ENCODE measurements at places on chromosomes 6 and 20.
A peak's percentile ranks its signal among the peaks of the same experiment; 100 is the strongest.

GRCh38 chr20:19644085-19644484 is 114.0 kb upstream of the RIN2 start:
- DNase-seq, result no peak

DNA sequence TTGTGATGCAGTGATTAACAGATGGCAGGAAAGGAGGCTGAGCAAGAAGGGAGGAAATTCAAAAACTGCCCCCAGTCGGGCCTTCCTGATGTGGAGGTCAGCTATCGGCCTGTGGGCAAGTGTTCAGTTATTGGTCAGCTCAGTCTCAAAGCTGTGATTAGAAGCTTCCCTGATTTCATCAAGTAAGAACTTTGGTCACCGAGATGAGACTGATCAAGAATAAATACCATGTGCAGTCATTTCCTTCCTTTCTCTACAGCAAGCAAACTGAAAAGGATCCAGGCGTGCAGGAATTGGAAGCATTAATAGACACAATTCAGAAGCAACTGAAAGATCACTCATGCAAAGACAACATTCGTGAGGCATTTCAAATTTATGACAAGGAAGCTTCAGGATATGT is 69.7 kb downstream of the EFHC1 start:
- DNase-seq, result no peak

DNA sequence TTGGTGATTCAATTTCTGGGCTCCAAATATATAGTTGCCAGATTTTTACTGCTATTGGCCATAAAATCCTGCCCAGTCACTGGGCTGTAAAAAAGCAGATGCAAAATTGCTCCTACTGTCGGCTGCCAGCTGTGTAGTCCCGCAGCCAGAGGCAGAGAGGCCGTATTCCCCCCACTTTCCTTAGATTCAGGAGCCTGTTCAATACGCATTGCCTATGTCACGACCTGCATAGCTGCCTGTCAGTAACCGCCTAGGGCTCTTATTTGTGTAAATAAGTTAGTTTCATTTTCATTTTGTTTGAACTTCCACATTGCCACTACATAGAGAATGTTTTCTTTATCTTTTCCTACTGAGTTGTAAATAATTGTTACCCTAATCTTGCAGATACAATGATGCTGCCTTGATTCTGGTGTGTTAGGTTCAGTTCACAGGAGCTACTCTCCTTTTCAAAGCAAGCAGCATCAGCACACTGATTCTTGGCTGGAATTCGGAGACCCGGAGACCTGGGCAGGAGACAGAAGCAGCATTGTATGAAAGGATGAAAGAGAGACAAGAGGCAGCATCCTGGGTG is 46.0 kb upstream of the UST start:
- DNase-seq, result no peak

- no peak for DNase-seq
Observed at GRCh38 chr20:23129266-23129665, 43.1 kb upstream of the CD93 start.

DNA sequence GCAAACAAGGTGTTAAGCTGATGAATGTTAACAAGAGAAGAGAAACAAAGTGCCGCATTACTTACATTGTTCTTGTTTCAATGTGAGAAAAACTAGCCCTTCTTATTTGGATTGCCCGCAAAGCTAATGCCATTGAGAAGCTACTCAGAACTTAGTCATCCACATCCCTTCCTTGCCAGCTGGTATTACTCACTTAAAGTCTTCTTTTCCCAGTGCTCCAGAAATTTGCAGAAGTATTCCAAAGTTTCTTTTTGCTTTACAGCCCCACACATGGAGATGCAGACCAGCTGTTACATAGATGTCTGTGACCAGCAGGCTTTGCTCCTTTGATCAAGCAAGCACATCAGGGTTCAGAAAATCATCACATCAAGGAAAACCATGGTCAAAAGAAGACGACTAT is 529.0 kb downstream of the TBC1D32 start:
- no peak for DNase-seq

GRCh38 chr6:93679836-93680235 is 260.5 kb upstream of the EPHA7 start:
- DNase-seq, result no peak

DNA sequence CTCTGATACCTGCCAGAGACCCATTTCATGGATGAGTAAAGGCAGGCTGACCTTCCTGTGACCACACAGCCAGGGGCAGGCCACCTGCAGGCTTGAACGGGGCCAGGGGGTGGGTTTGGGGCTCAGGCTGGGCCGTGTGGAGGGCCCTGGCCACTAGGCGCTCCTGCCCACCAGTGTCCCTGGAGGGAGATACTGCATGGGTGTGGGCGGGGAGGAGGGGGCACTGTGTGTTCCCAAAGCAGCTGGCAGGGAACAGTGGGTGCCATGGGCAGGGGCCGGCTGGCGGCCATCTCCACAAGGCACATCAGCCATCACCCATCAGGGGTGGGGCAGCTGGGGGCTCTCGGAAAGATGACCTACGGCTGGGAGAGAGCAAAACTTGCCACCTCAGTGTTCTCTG is 15.4 kb downstream of the SRC start:
- DNase-seq, result no peak

DNA sequence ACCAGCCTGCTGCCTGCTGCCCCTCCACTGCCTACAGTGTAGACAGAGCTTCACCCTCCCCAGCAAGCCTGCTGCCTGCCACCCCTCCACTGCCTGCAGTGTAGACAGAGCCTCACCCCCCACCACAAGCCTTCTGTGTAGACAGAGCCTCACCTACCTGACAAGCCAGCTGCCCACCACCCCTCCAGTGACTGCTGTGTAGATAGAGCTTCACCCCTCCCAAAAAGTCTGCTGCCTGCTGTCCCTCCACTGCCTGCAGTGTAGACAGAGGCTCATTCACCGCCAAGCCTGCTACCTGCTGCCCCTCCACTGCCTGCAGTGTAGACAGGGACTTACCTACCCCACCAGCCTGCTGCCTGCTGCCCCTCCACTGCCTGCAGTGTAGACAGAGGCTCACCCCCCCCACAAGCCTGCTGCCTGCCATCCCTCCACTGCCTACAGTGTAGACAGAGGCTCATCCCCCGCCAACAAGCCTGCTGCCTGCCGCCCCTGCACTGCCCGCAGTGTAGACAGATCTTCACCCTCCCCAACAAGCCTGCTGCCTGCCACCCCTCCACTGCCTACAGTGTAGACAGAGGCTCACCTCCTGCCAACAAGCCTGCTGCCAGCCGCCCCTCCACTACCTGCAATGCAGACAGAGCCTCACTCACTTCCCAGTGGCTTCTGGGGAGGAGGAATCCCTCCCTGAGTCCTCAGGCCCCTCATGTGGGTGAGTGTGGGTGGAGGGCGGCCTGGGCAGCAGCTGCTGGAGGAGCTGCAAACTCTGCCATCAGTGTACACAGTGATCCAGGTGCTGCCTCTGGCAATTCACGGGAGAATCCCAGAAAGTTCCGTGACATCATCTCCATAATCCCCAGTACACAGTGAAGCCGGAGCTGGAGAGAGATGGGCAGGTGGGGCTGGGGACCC is 140.9 kb downstream of the DLL1 start:
- DNase-seq, result no peak

- no peak for DNase-seq
Observed at GRCh38 chr6:107846262-107846795, 22.2 kb upstream of the SCML4 start.

DNA sequence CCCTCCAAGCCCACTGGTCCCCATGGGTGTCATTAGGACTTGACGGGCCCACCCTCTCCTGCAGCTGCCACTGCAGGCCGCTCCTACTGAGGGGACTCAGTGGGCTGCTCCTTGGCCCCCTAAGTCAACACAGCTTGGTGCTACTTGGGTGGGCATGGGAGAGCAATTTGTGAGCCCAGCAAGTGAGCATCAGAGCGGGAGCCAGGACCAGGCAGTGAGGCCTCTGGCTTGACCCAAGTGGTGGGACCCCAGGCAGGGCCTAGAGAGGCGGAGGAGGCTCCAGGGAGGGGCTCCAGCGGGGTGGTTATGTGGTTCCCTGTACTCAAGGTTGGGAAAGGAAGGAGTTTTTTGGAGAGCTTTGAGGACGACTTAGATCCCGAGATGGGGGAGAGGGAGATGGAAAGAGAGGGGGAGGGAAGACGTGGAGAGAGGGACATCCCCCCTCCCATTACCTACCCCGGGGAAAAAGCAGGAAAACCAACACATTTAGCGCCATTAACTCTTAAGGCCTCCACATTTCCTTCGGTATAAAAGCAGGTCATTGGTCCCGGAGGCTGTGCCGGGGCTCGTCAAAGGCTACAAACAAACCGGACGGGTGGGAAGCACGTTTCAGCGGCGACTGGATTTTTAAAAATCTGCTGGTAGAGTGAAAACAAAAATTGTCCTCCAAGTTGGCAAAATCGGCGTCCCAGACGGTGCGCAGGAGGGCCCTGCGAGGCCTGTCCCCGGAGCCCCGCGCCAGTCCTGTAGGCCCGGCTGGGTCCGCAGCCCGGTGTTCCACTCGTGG is 8.8 kb downstream of the FOXC1 start:
- no peak for DNase-seq

GRCh38 chr6:150711584-150712504 is 112.2 kb downstream of the PLEKHG1 start:
- no peak for DNase-seq

DNA sequence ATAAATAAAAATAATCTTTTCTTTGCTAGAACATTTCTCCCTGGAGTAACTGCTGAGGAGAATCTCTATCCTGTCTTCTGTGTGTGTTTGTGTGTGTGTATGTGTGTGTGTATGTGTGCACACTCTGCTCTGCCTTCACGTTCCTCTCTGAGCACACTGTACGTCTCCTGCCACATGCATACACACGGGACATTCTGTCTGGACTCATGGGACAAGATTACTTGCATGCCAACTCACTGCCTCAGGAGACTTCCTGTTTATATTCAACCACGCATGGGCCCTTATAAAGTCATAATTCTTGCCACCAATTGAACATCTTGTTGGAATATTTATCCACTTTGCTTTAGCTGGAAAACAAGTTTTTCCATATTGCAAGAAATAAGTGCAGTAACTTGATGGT is 930.6 kb downstream of the KIF16B start:
- no peak for DNase-seq

GRCh38 chr20:1386323-1386722 is 6.5 kb downstream of the FKBP1A start:
- no peak for DNase-seq

DNA sequence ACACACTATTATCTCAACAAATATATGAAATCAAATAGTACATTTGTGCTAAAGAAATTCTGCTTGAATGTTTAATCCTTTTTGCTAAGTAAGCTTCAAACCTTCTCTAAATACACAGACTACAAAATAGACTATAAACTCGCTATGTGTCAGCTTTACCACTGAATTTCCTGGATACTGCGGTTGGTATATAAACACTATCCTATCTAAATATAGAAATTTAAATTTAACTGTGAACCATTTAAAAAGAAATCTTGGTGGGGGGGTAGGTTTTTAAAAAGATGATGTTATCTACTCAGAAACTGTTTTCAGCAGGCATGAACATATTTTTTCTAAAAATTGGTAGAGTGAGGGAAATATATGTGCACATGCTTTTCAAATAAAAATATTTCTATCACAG is 306.5 kb upstream of the RUNX2 start:
- no peak for DNase-seq

- no peak for DNase-seq
Observed at GRCh38 chr6:169825558-169826225, 74.3 kb downstream of the ERMARD start.

DNA sequence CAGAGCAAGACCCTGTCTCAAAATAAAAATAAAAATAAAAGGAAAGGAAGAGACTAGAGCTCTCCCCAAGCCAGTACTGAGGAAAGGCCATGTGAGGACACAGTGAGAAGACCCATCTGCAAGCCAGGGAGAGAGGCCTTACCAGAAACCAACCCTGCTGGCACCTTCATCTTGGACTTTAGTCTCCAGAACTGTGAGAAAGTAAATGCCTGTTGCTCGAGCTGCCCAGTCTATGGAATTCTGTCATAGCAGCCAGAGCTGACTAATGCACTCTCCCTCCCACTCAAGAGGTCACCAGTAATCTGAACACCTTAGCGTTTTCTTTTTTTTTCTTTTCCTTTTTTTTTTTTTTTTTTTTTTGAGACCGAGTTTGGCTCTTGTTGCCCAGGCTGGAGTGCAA is 7.3 kb upstream of the PRPH2 start:
- no peak for DNase-seq

DNA sequence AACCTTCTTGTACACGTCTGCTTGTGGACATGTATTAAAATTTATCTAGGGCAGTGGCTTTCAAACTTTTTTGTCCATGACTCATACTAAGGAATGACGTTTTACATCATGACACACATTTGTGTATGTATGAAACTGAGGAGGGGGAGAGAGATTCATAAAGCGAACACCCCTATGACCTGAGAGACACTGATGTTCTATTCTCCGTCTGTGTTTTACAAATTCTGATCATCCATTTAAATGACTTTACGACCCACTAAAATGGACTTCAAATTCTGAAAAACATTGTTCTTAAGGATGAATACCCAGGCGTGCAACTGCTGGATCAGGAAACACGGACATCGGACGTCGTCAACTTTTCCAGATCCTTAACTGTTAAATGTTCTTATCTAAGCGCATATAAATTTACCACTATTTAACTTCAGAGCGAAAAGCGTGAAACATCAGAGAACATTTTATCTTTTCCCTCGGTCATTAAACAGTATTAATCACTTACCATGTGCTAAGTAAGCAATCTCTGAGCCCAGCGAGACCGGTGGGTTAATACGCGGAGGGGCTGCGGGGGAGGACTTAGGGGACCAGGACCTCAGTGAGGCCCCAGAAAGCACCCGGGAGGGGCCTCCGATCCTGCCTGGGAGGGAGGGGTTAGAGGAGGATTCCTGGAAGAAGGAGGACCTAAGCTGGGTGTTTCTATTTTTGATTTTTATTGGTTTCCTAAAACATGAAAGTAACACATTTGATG is 1.2 kb downstream of the PLAGL1 start:
- no peak for DNase-seq

- DNase-seq, result no peak
Observed at GRCh38 chr6:35906499-35906846, 14.4 kb downstream of the SRPK1 start.

DNA sequence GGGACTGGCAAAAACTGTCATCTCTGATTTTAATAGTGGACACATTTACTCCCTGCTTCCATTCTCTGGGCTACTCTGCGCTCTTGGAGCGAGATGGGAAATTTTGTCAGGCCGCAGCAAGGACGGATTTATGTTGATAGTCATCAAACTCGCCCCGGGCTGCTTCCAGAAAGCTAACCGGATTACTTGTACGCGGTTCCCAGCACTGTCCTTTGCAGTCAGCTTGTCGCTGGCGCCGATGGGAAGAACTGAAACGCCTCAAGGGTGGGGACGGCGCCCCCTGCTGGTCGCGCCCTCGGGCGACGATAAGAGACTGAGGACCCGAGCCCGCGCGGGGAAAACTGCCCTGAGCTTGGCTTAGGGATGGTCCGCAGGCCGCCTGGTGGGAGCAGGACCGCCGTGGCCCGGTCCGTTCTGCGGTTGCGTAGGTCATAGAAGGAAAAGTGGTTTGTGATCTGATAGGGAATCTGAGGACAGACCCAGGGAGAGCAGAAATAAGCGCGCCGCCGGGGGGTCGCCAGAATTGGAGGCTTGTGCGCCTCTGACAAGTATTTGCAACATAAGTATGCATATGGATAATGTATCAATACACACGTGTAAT is 984 bp upstream of the ABT1 start:
- DNase-seq, result peak; percentile 71

GRCh38 chr6:144683216-144684070 is 398.3 kb downstream of the UTRN start:
- DNase-seq, result no peak

GRCh38 chr20:59318201-59318790 is 17.9 kb downstream of the EDN3 start:
- no peak for DNase-seq

GRCh38 chr6:42009844-42010184 is 40.5 kb upstream of the TAF8 start:
- DNase-seq, result no peak

Measured in NCI-H1694 treated with DMSO at 0.1 percent for 48 hours (cell line).